Daoy (cell line): ENCODE measurements at places on chromosomes 11 and 22. TPM values are rescaled to one million over a fixed set of nuclear protein-coding genes. Genes with fewer than 3 reads are reported as not detected.

ELF5 gene
- total RNA-seq = not detected in 2 replicates

GRCh38 chr11:72058416-72059034, 21.8 kb downstream of the NUMA1 start:
- no peak for DNase-seq

PNPLA5 gene
- total RNA-seq = not detected in 2 replicates

DNA sequence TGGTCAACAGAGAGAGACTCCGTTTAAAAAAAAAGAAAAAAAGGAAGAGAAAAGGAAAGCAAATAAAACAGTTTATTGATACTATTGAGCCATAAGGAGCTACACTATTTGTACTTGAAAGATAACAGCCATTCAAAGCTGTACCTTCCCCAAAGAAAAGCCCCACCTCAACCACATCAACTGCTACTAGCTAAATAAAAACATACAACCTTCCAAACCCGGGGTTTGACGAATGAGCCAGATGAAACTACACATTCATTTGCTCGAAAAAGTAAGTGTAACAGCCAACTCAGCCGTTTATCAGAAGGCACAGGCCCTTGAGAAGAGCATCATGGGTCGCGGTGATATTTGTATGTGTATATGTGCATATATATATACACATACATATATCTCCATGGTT, 78.4 kb downstream of the SIK3 start:
- DNase-seq = no peak

- no peak for DNase-seq
Observed at GRCh38 chr11:46445920-46446771, 54.6 kb upstream of the CHRM4 start.
